ENCODE measurements at places on chromosomes 5 and 9.

- DNase-seq, result no peak
Observed at GRCh38 chr5:11224436-11225187, 463.6 kb upstream of the DAP start.

GRCh38 chr9:71552480-71552879 lies 215.8 kb downstream of the CEMIP2 start:
- DNase-seq, result no peak

DNA sequence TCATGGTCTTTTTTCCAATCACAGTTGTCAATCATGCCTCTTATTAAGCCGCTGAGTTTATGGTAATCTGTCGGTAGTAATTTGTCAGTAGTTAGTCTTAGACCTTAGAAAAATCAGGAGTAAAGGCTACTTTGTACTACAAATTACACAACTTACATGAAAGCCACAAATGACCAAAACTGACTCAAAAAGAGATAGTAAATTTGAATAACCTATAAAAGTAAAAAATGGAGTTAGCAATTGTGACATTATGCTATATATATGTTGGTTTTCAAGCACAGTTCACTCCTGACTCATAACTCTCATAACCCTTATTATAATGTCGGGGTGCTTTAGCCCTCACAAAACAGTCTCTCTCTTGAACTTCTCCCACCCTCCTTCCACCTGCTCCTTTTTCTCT lies 251.8 kb downstream of the ROR2 start:
- DNase-seq, result no peak

- DNase-seq, result no peak
Observed at GRCh38 chr5:163342306-163342705, 95.1 kb upstream of the CCNG1 start.

GRCh38 chr5:107875833-107876232 lies 205.1 kb upstream of the EFNA5 start:
- no peak for DNase-seq

- no peak for DNase-seq
Observed at GRCh38 chr9:32454280-32454679, 69.8 kb downstream of the ACO1 start.

- DNase-seq, result no peak
Observed at GRCh38 chr5:76601470-76601869, 21.7 kb downstream of the F2RL2 start.

DNA sequence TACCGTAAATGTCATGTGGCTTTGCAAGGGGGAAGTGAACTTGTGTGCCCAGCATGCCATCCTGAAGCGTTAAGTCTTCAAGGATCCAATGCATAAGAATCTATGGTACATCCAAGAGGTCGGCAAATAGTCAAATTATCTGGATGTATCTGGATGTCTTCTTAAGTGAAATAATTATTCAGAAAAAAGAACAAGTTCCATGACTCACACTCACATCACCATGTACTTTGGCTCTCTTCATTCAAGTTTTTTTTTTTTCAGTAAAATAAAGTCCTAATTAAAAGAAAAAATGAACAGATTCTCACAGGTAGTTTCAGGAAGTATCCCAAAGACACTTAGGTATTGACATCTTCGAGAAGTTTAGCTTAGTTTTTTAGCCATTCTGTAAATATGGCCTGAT lies 62.7 kb upstream of the MEGF10 start:
- DNase-seq, result no peak

DNA sequence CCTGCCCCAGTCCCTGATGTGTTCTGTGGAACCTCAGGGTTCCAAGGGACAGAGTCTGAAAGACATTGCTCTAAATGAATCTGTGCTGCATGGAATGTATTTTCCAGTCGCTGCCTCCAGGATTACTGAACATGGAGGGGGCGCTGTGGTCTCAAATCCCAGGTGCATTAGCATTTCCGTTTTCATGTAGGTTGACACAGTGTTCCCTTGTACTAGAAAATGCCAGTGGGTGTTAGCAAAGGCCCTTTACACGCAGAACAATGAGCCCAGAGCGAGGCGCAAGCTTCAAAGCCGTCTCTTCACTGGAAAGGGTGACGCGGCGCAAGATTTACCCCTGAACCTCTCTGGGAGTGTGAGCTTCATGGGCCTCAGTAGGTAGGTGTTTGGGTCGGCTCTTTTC lies 308.3 kb downstream of the SLIT3 start:
- no peak for DNase-seq

DNA sequence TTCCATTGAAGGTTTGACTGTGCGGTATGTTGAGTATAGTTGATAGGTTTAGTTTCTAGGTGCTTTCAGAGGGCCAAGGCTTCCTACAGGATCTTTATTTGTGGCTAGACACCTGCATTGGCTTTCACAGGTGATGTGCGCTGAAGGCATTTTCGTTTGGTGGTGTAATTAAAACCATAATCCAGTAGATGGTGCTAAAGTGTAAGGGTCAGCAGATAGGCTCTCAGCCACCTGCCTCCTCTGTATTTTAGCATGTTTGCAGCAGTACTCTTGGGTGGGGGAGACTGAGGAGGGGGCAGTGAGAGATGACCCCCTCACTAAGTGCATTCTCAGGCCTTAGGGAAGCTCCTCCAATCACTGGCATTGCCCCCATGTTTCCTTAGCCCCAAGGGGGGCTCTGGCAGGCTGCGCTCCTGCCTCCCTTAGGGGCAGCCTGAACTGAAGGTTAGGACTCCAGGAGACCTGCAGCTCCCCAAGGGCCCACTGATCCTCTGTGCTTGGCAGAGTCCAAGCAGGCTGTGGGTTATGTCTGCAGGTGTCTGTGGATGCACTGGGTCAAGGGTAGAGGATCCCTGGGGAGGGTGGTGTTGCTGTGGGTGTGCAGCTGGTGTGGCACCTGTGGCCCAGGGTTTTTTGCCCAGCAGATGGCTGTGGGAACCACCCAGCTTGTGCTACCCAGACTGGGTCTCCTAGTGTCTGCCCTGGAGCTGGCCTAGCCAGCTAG lies 23.4 kb downstream of the CDK20 start:
- DNase-seq, result no peak

DNA sequence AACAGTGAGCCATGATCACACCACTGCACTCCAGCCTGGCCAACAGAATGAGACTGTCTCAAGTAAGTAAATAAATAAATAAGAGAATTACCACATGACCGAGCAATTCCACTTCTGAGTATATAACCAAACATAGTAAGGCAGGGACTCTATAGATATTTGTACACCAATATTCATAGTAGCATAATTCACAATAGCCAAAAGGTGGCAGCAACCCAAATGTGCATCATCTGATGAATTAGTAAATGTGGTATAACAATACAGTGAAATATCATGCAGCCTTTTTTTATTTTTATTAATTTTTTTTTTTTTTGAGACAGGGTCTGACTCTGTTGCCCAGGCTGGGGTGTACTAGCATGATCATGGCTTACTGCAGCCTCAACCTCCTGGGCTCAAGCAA lies 33.1 kb downstream of the ALDH7A1 start:
- DNase-seq, result no peak

DNA sequence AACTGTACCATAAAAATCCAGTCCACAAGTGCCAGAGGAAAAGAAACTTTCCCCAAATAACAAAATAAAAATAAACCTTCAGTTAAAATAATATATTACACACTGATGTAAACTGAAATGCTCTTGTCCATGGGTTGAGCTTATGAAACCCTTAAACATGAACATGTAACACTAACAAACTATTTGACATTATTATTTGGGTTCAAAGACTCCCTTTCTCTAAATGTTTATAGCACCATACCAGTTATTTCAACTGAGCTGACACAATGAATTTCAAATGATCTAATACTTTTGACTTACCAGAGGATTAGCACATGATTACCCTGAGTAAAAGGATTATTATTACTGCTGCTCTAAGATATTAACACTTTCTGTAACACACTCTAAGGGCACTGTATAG lies 251.1 kb downstream of the BNC2 start:
- peak; percentile 80 for DNase-seq

- DNase-seq, result no peak
Observed at GRCh38 chr5:123753180-123753936, 241.4 kb downstream of the CSNK1G3 start.

DNA sequence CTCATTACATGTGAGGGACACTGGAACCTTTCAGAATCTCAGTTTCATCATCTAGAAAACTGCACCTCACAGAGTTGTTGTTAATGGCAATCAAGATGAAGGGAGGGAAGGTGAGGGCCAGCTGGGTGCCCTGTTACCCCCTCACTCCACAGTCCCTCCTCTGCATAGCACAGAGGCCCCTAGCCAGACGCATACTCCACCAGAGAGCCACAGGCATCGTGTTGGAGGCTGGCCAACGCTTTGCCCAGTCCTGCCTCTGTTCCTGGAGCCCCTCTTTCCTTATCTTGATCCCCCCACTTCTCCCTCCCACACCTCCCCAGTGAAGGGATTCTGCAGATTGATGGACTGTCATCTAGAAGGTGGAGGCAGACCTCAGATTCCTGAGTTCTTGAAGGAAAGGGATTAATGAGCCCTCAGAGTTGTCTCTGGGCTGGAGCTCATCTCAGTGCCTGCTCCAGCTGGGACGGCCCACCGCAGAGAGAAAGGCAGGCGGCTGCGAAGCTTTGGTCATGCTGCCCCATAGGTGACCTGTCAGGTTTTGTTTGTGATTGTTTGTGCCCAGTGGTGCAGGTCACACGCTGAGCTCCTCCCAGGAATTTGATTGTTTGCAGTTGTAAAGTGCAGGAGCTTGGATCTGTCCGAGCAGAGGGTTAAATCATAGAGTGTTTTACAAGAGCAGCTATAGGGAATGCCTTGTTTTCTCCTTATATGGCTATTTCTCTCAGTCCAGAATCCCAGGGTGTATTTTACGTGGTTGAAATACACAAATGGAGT lies 487.3 kb downstream of the CCDC171 start:
- peak; percentile 77 for DNase-seq

- DNase-seq, result no peak
Observed at GRCh38 chr5:119527351-119527750, 75.1 kb downstream of the HSD17B4 start.
